CD4-positive, alpha-beta memory T cell (primary cell): ENCODE measurements at places on chromosomes 3 and 15.

DNA sequence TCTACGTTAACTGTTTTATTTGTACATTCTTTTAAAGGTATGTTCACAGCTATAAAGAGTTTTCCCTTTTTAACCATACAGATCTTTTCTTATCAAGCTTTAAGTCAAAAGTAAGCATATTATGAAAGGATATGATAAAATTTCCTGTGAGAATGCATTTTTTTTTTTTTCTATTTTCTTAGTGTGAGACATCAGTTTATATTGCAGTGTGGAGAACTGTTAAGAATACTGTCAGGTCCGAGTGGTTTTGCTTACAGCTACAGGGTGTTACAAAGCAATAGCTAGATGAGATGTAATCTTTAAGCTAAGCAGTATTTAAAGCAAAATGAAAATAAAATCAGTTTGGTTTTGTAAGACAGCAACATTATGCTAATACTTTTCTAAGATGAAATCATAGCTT is 133.2 kb downstream of the SLC25A26 start:
- H3K4me3 ChIP-seq, result no peak overlapping the region
- no peaks in the 10 kb centered on the region for H3K36me3 ChIP-seq
- no peaks in the 10 kb centered on the region for H3K27me3 ChIP-seq
- H3K27ac ChIP-seq, result no peak overlapping the region
- DNase-seq, result no peak

GRCh38 chr3:192861972-192862371 is 55.7 kb downstream of the MB21D2 start:
- DNase-seq, result no peak
- H3K4me1 ChIP-seq, result no peaks in the 10 kb centered on the region
- no peaks in the 10 kb centered on the region for H3K27me3 ChIP-seq
- H3K27ac ChIP-seq, result no peak overlapping the region
- H3K4me3 ChIP-seq, result no peak overlapping the region
- H3K36me3 ChIP-seq, result no peaks in the 10 kb centered on the region

DNA sequence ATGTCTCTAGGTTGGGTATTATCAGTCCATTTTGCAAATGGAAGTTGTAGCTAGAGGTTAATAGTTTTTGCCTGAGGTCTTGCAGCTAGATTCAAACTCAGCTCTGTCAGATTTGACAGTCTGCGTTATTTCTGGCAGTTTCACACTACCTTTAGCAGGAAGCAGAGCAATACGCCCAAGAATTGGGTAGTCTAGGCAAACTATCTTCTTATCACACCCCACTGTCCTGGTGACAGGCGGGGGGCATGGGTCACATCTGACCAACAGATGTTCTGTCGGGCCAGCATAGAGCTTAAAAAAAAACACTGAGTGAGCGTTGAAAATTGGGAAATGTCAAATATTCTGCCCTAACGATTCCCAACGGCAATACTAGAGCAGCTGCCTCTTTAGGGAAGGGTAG is 5.7 kb downstream of the GPR160 start:
- peaks cover 5% of the 10 kb centered on the region for H3K4me1 ChIP-seq
- H3K27ac ChIP-seq, result no peak overlapping the region
- no peaks in the 10 kb centered on the region for H3K36me3 ChIP-seq
- no peak overlapping the region for H3K4me3 ChIP-seq
- no peak for DNase-seq

- H3K4me3 ChIP-seq, result no peak overlapping the region
- no peaks in the 10 kb centered on the region for H3K4me1 ChIP-seq
- DNase-seq, result no peak
- no peak overlapping the region for H3K27ac ChIP-seq
- H3K27me3 ChIP-seq, result no peaks in the 10 kb centered on the region
Observed at GRCh38 chr3:160622263-160623045, 54.5 kb upstream of the ARL14 start.

DNA sequence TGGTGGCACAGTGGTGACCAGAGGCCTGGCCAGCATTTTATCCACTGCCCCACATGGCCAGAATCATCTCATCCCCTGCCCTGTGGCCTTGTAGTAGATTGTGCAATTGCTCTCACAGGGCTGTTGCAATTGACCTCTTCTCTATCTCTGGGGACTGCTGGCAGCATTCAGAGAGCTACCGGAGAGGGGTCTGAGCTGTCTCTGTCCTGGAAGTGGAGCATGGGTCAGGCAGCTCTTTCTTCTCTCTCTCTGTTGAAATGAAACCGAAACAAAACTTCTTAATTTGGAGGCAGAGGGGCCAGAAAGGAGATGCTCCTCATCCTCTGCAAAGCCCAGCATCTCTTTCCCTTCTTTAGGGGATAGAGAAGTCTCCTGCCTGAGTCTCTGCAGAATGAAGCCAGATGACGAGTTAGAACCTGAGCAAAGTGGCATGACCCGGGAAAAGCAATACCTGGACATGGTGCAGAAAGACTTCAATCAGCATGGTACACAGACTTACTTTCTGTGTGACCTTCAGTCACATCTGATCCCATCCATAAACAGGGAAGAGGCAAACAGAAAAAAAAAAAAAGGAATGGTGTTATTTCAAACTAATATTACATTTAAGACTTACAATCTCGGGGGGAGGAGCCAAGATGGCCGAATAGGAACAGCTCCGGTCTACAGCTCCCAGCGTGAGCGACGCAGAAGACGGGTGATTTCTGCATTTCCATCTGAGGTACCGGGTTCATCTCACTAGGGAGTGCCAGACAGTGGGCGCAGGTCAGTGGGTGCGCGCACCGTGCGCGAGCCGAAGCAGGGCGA is 144.5 kb upstream of the BCL6 start:
- H3K27ac ChIP-seq, result no peak overlapping the region
- no peaks in the 10 kb centered on the region for H3K36me3 ChIP-seq
- no peak overlapping the region for H3K4me3 ChIP-seq
- no peaks in the 10 kb centered on the region for H3K4me1 ChIP-seq
